Stimulated activated CD8-positive, alpha-beta memory T cell treated with anti-CD3 and anti-CD28 coated beads, Interleukin-4, amount 100 ng/mL, for 1 hour (primary cell): ENCODE measurements at places on chromosomes 1 and 21.

- no peak for DNase-seq
These were observed 44.1 kb downstream of the SLC5A9 start for GRCh38 chr1:48266576-48266975.

- DNase-seq = no peak
These were observed 45.2 kb downstream of the ADAMTS1 start for GRCh38 chr21:26800001-26800400.

- DNase-seq = no peak
These were observed 71.0 kb upstream of the CACHD1 start for GRCh38 chr1:64398936-64399335.

DNA sequence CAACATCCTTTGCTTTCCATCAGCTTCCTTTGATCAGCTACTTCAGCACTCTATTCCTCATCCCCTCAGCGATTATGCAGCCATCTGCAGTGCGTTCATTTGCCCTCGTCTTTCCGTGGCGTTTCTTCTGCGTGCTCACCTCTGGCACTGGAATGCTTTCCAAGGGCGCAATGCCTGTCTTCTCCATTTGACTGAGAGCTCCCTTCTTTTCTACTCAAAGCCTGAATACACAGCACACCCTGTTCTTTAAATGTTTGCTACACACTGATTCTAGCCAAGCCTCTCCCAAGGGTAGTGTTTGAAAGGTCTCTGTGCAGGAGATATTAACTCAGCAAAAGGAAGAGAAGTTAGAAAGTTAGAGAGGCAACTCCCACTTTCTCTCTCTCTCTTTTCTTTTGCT, 22.6 kb downstream of the C1orf116 start:
- no peak for DNase-seq

DNA sequence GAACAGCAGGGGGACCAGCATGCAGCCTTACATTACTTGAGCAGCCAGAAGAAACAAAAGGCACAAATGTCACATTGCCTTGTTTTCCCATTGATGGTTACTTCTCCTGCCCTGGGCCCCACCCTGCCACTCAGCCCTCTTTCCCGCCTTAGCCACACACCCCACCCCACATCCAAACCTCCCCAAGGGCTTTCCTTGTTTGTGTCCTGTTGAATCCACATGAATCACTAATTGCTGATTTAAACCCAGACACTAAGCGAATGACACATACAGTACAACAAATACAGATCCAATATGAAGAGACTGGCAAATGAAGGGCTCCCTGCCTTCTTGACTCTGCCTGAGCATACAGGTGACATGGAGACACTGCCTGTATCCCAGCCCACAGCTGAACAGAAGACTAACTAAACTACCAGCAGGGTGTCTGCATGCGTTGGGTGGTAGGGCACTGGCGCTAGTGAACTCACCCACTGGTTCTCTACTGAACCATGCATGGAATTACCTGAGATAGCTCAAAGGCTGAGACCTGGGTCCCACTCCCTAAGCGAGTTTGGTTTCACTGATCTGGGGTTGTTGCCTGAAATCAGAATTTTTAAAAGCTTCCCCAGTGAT, 3.1 kb downstream of the IGSF3 start:
- no peak for DNase-seq

- DNase-seq = no peak
These were observed 23.1 kb downstream of the UBE2G2 start for GRCh38 chr21:44778499-44778911.

DNA sequence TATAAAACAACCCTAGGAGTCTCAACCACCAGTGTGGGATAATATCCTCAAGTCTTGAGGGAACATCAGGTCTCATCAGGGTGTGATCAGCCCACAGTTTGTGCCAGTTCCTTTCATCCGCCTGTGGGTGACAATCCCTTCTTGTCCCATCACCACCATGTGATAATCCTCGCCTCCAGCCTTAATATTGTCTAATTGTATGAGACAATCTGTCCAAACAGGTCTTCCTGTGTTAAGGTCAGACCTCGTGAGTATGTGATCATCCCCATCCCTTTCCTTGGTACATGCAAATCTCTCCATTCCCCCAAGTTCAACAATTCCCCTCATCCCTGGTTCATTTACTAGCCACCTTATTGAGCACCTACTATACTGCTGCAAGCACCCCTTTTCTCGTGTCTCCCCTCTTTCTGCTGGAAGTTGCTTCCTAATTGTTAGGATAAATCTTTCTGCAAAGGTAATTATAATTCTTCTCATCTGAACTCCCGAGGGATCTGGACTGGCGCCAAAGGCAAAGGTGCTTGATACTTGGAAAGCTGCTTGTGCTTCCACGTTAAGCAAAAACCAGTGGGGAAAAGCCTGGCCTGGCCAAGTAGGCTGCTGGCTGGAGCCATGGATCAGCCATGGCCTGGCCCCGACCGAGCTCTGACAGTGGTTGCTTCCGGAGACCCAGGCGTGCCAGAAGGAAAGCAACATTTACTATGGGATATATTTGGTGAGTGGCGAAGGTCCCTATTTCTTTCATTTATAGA, 92.5 kb downstream of the RNF220 start:
- DNase-seq = no peak

GRCh38 chr1:113320972-113321680, 69.2 kb upstream of the MAGI3 start:
- no peak for DNase-seq

DNA sequence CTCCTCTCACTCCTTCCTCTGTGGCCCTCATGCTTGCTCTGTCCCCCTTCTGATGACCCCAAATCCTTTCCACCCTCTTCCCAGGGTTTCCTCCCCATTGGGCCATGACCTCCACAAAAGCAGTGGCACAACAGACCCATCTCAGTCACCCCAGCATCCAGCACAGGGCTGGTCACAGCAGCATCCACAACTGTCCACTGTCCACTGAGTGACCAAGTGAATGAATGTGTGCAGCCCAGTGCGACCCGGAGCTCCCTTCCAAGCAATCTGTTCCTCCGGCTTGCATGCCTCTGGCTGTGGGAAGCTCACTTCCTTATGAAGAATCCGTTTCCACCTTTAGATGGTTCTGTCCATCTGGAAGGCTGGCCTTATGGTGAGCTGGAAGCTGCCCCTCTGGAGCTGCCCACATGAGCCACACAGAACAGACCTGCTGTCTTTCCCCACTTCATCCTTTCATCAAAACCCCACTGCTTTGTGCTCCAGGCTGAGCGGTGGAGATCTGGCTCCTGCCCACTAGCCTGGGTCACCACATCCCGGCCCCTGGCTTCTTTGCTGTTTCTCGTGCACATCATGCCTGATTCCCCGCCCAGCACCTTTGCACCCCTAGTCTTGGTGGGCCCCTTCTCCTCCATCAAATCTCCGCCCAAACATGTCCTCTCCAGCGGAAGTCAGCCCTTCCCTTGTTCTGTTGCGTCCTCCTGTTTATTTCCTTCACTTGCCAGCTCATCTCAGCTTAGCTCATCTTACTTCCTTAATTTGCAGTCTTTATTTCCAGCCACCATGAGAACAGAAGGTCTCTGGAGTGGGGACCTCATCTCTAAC, 56.4 kb downstream of the EDN2 start:
- no peak for DNase-seq

DNA sequence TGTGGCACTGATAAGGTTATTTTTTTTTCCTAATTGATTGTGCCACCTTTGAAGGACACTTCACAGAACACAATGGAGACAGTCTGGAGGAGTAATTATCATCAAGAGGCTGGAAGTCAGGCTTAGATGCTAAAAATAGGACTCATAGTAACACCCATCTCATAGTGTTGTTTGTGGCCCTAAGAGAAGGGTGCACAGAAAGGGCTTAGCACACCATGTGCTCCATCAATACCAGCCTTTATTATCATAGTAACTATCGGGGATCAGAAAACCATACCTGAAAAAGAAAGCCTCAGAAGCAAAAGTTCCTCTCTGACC, 11.9 kb downstream of the NIPAL3 start:
- DNase-seq = no peak

DNA sequence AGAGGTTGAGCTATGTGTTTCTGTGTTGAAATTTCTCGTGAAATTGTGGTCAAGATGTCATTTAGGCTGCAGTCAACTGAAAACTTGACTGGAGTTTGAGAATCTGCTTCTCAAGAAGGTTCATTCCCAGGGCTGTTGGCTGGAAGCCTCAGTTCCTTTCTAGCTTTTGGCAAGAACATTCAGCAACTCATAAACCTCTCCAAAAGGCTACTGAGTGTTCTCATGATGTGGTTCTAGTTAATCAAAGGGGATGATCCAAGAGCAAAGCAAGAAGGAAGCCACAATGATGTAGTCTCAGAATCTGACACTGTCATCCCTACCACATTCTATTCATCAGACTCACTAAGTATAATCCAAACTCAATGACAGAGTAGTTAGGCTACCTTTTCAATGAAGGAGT, 66.6 kb downstream of the SPATA6 start:
- no peak for DNase-seq

GRCh38 chr1:196152086-196152485, 456.2 kb downstream of the KCNT2 start:
- DNase-seq = no peak

DNA sequence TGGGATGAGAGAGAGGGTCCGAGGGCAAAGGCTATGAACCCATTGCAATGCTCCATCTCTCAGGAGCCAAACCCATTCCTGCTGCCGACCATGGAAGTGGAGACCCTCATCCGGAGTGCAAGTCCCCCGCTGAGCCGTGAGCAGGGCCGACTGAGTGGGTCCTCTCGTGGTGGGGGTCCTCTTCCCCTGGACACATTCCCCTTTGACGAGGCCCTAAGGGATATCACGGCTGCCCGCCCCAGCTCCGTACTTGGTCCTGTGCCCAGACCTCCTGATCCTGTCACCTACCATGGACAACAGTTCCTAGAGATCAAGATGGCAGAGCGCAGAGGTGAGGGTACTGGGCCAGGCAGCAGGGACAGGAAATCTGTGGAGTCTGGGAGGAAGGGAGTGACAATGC, 11.0 kb downstream of the HYI start:
- no peak for DNase-seq

GRCh38 chr1:201774224-201774982, 54.6 kb upstream of the IPO9 start:
- no peak for DNase-seq

DNA sequence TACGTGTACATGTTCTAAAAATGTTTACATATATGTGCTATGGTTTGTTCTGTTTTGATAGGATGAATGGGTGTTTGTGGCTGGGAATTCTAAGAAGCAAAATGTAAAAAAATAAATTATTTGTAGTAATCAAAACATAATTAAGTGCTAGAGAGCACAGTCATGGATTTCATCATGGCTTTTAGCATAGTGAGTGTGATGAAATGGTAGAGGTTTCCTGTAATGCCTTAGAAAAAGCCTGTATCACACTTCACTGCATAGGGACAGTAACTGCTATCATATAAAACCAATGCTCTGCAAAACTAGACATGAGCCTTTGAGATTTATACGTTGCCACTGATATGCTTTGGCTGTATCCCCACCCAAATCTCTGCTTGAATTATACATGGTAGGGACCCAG, 99.8 kb downstream of the PTGER3 start:
- no peak for DNase-seq

DNA sequence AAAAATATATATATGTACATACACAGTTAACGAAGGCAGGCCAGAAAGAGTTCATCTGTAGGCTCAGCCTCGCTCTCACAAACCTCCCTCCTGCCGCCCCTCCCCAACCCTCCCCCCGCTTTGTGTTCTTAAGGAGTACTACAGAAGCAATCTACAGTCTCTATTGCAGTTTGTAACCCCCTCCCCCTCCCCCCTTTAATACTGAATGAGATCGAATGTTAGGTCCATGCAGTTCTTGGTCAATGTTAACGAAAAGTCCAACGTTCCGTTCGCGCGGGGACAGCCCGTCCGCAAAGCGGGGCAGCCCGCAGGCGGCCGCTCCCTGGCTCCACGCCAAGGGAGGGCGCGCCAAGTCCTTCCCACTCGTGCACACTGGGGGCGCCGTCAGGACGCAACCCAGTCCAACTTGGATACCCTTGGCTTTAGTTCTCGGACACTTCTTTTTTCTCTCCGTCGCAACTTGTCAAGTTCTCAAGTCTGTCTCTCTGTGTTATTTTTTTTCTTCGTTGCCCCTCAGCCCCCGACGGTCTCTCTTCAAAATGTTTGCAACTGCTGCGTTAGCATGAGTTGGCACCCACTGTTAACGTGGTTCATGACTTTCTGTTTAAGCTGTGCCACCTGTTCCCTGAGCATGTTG, 2.2 kb downstream of the JUN start:
- DNase-seq = no peak

DNA sequence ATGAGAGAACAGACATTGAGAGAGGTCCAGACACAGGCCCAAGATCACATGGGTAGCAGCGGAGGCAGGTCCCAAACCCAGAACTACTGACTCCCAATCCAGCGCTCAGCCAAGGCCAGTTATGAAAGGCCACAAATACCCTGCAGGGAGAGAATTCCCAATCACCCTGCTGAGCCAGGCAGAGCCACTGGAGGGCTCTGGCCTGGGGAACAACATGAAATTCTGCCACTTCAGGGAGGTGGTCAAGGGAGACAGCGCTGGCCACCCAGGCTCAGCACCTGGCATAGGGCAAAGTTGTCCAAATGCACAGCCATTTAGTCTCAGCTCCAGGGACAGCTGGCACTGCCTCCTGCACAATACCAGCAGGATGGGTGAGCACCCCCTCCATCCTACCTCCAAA, 27.5 kb downstream of the SLC9A1 start:
- DNase-seq = no peak
